ENCODE measurements at places on chromosomes 11 and 22. TPM values are rescaled to one million over a fixed set of nuclear protein-coding genes. Genes with fewer than 3 reads are reported as not detected.

Gene ZNF280A
- 0.50 TPM for total RNA-seq

Gene UBQLN3
- total RNA-seq, result 0.10 TPM

Gene IZUMO1R
- total RNA-seq, result not detected

Gene FJX1
- total RNA-seq, result 16.5 TPM

Gene EHF
- total RNA-seq, result 7.5 TPM

Gene SLC25A17
- 29.8 TPM for total RNA-seq

Gene OR51T1
- not detected for total RNA-seq

Gene RAB39A
- 27.2 TPM for total RNA-seq

Gene DEFB131B
- not detected for total RNA-seq

Gene MFRP
- total RNA-seq, result not detected

Gene CECR2
- total RNA-seq, result 5.1 TPM

Gene KCNA4
- total RNA-seq, result 18.0 TPM

Gene RAG2
- total RNA-seq, result 0.10 TPM

Gene GP1BB
- total RNA-seq, result 5.3 TPM

Gene SCT
- total RNA-seq, result not detected

Gene MUC2
- not detected for total RNA-seq

Gene OR2AT4
- 0.10 TPM for total RNA-seq

Gene APOBEC3B
- total RNA-seq, result 1.1 TPM

Gene CTTN
- 103 TPM for total RNA-seq

Gene CYTH4
- total RNA-seq, result 9.1 TPM

Gene H19
- total RNA-seq, result 1,209 TPM

Gene GDPD5
- 13.7 TPM for total RNA-seq

Gene TMEM132A
- total RNA-seq, result 114 TPM

Gene OR4P4
- total RNA-seq, result not detected

Gene GGTLC3
- not detected for total RNA-seq

Gene SYT7
- 9.8 TPM for total RNA-seq

Gene CALCA
- total RNA-seq, result 2.5 TPM

Gene ANO1
- 2.6 TPM for total RNA-seq

Gene CRACR2B
- 2.4 TPM for total RNA-seq

Gene SLC22A9
- 0.10 TPM for total RNA-seq

Gene OR5B21
- total RNA-seq, result not detected

Gene SPON1
- 84.4 TPM for total RNA-seq

Gene BIRC3
- total RNA-seq, result 3.9 TPM

Gene NR1H3
- 33.5 TPM for total RNA-seq

Gene MS4A6A
- total RNA-seq, result 36.4 TPM

Gene APOL5
- not detected for total RNA-seq

Gene USH1C
- 5.3 TPM for total RNA-seq

Gene F2
- not detected for total RNA-seq

Gene XKR3
- not detected for total RNA-seq

Gene TRMT2A
- total RNA-seq, result 46.3 TPM

Gene TTC28
- total RNA-seq, result 44.0 TPM

Gene NXPE2
- total RNA-seq, result 0.89 TPM

Gene RTN4RL2
- total RNA-seq, result 0.59 TPM

Gene NCR3LG1
- total RNA-seq, result 6.3 TPM

Gene CLCF1
- 0.50 TPM for total RNA-seq

Gene ELFN2
- 5.1 TPM for total RNA-seq
